ENCODE measurements at places on chromosomes 5 and 9. TPM values are rescaled to one million over a fixed set of nuclear protein-coding genes. Genes with fewer than 3 reads are reported as not detected.

DNA sequence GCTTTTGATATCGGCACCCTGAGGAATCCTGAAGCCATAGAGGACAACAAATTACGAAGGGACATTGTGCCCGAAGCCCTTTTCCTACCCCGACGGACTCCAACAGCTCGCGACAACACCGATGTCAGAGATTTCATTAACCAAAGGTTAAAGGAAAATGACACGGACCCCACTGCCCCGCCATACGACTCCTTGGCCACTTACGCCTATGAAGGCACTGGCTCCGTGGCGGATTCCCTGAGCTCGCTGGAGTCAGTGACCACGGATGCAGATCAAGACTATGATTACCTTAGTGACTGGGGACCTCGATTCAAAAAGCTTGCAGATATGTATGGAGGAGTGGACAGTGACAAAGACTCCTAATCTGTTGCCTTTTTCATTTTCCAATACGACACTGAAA lies 129.5 kb downstream of the CDH6 start:
- DNase-seq: no peak
- H3K36me3 ChIP-seq: no peaks in the 10 kb centered on the region
- H3K4me3 ChIP-seq: no peak overlapping the region
- no peak overlapping the region for H3K27ac ChIP-seq
- no peaks in the 10 kb centered on the region for H3K4me1 ChIP-seq

DNA sequence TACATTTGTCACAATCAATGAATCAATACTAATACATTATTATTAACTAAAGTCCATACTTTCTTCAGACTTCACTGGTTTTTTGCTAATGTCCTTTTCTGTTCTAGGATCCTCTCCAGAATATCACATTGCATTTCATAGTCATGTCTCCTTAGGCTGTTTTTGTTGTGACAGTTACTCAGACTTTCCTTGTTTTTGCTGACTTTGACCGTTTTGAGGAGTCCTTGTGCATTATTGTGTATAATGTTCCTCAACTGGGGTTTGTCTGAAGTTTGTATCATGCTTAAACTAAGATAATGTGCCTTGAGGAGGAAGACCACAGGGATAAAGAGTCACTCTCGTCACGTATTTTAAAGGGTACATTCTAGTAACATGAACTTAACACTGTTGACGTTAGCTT lies 376.9 kb downstream of the NTRK2 start:
- H3K4me3 ChIP-seq: no peak overlapping the region
- no peaks in the 10 kb centered on the region for H3K4me1 ChIP-seq
- no peak for DNase-seq
- no peaks in the 10 kb centered on the region for H3K36me3 ChIP-seq

DNA sequence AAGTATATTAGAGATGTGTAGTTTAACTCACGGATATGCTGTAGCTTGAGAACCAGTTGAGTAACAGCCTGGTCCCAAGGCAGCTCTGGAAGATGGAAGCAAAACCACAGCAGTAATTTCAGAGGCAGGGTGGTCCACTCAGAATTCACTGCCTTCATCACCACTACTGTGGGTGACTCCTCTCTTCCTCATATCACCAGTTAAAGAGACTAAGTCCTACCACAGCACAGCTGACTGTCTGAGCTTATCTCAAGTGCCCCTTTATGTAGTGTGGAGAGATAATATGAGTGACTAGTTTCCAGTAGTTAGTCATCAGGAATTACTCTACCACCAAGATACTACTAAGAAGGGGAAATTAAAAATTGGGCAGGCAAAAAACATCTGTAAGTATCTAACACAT lies 1571.2 kb upstream of the C9orf72 start:
- no peaks in the 10 kb centered on the region for H3K27me3 ChIP-seq
- H3K27ac ChIP-seq: no peak overlapping the region
- H3K4me1 ChIP-seq: no peaks in the 10 kb centered on the region
- no peak overlapping the region for H3K4me3 ChIP-seq
- no peaks in the 10 kb centered on the region for H3K36me3 ChIP-seq

- H3K27me3 ChIP-seq: peaks cover 27% of the 10 kb centered on the region
- no peak overlapping the region for H3K27ac ChIP-seq
- no peaks in the 10 kb centered on the region for H3K36me3 ChIP-seq
These were observed 305.0 kb upstream of the IRX4 start for GRCh38 chr5:2187687-2188086.

Gene RAB14
- 59.4 TPM for total RNA-seq

All from type B pancreatic cell (in vitro differentiated cells).